Neural progenitor cell (in vitro differentiated cells): ENCODE measurements at places on chromosomes 12 and 14.
A peak's percentile ranks its signal among the peaks of the same experiment; 100 is the strongest.

DNA sequence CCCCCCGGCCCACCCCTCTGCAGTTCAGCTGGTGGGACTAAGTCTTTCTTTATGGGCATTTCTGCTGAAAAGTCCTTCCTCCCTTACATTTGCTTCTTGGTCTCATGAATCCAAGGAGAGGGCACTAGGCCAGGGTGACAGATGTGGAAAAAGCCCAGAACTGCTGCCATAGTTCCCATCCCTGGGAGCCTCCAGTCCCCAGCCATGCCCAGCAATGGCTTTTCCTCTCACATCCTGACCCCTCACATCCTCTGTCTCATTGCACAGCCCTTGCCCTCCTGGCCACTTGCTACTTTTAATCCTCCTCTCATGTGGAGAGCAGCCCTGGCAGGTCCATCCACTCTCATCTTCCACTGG lies 122.5 kb downstream of the ZFP36L1 start:
- DNase-seq, result no peak

GRCh38 chr12:75236206-75236605 lies 26.6 kb upstream of the KCNC2 start:
- no peak for DNase-seq

DNA sequence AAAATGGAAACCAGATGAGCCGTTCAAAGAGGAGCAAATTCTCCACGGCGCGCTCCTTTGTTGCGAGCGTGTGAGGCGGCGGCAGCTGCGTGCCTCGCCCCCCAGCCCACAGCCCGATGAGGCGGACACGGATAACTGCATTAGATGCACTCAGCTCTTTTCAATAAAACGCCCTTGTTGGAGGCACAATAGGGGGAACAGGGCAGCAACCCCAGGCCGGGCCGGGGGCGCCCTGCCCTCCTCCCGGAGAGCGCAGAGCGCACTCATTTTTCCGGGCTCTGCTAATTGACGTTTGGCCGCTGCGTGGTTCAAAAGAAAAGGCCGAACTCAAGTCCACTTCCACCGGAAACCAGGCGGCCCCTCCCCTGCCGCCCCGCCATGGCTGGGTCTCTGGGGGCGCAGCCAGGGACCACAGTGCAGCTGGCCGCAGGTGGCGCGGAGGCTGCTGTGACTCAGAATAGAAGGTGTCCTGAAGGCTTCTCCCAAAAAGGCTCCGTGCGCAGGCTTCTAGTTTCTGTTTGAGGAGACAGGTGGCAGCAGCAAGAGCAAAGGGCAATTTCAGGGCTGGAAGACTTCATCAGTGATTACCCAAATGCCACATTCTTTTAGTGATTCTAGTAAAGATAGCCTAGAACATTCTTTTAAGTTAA lies 29.0 kb upstream of the SMOC1 start:
- peak; percentile 27 for DNase-seq

DNA sequence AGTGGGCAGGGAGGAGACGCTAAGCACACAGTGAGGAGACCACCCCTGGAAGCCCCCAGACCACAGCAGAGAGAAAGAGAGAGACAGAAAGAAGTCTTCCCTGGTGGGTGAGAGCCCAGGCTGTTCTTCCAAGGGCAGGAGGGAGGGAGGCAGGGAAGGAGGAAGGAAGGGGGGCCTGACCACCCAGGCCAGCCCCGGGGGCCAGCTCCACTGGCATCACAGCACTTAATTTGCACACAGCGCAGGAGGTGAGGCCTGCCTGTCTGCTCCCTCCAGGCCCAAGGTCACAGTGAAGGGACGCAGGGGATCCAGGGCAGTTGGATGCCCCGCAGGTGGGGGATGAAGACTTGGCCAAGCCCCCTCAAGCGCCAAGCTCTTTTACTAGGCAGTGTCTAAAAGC lies 141.9 kb upstream of the C14orf180 start:
- DNase-seq, result no peak

DNA sequence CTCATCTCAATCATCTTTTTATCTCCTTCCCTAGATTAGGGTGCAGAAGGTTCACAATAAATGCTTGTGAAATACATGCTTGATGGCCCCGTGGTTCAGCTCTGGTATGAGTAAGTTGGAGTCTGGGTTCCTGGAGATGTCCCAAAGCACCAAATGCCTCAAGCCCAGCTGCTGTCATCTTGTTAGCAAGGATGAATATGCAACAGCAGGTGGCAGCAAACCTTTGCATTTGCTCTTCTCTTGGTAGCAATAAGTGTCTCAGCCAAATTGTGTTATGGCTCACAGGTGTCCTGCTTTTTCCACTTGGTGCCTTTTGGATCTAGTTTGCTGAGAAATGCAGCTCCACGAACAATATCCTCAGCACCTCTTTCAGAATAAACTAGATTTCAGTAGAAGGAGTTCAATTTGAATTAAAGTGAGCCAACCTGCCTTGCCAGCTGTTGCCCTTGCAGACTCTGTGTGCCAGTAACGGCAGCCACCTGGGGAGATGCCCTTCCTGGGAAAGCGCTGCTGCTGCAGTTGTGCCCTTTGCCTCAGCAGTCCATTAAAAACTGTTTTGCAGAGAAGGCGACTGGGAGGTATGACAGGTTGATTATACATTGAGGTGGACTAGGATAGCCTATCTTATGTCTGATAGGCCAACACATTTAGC lies 417.3 kb downstream of the SNAPC1 start:
- peak; percentile 87 for DNase-seq

DNA sequence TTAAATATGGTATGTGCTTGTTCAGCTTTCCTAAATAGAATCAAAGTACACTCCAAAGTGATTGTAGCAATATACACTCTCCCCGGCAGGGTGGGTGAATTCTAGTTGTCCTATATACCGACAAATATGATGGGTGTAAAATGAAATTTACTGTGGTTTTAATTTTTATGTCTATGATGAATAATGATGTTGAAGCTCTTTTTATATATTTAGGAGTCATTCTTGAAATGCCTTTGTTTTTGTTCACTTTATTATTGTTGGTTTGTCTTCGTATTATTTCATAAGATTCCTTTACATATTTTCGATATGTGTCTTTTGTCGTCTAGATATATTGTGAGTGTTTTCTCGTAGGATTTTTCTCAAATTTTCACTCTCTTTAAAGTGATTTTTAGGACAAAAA lies 105.7 kb downstream of the PDE3A start:
- no peak for DNase-seq

DNA sequence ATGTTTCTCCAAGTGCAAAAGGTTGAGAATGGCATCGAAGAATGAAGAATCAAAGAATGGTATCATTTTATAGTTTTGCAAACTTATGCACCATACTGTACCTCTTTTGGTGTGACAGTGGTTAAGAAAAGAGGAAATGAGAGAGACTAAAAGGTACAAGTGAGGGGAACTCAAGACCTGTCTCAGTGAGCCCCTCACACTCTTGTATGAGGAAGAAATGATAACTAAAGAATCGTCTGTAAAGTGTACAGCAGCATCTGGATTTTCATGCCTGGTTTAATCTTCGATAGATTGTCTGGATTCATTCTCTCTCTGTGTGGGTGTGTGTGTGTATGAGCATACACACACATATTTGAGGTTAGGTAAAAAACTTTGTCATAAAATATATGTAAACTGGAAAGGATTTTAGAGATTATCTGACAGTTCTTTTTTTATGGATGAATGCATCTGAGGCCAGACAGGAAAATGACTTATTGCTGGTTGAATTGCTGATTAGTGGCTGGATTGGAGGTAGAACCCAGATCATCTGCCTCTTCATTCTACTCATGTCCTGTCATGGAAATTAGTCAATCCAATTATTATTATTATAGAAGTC lies 16.0 kb upstream of the SLC38A2 start:
- no peak for DNase-seq

DNA sequence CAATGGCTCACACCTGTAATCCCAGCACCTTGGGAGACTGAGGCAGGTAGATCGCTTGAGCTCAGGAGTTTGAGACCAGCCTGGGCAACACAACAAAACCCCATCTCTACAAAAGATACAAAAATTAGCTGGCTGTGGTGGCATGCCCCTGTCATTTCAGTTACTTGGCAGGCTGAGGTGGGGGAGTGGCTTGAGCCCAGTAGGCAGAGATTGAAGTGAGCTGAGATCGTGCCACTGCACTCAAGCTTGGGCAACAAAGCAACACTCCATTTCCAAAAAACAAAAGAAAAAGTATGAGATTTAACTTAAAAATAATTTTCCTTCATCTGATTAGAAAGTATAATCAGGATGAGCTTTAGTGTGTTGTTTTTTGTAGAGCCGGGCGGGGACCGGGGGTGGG lies 47.9 kb upstream of the BCAT1 start:
- DNase-seq, result no peak

GRCh38 chr12:89247967-89248366 lies 104.3 kb downstream of the DUSP6 start:
- no peak for DNase-seq

GRCh38 chr12:47813511-47814196 lies 6.0 kb downstream of the HDAC7 start:
- DNase-seq, result peak; percentile 53

DNA sequence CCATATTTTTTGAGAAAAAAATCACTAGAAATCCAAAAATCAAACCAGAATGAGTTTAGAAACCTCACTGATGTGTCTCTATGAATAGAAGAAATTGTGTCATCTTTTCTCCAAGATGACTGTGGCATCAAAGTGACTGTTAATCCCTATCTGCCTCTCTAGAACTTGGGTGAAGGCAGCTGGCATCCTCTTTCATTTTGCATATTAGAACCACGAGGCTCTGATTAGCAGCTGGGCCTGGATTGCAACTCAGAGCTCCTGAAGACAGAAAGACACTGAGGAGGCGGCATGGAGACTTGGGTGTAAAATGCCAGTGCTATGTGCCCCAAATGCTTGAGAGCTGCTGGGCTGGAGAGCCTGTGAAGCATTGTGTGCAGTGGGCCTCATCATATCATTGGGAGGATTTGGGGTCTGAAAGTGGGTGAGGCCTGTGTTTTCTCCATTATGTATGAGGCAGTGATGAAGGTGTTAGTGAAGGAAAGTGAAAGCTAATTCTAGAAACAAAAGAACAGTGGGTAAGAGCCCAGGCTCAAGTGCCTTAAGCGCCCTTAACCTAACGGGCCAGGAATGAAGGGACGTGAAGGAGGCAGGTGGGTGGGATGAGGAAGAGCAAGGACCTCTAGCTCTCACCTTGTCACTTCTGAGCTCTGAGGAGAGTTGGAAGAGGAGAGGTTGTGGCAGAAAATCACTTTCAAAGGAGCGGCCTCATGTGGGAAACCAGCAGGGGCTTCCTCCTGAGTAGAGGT lies 26.2 kb downstream of the NKX2-8 start:
- no peak for DNase-seq

DNA sequence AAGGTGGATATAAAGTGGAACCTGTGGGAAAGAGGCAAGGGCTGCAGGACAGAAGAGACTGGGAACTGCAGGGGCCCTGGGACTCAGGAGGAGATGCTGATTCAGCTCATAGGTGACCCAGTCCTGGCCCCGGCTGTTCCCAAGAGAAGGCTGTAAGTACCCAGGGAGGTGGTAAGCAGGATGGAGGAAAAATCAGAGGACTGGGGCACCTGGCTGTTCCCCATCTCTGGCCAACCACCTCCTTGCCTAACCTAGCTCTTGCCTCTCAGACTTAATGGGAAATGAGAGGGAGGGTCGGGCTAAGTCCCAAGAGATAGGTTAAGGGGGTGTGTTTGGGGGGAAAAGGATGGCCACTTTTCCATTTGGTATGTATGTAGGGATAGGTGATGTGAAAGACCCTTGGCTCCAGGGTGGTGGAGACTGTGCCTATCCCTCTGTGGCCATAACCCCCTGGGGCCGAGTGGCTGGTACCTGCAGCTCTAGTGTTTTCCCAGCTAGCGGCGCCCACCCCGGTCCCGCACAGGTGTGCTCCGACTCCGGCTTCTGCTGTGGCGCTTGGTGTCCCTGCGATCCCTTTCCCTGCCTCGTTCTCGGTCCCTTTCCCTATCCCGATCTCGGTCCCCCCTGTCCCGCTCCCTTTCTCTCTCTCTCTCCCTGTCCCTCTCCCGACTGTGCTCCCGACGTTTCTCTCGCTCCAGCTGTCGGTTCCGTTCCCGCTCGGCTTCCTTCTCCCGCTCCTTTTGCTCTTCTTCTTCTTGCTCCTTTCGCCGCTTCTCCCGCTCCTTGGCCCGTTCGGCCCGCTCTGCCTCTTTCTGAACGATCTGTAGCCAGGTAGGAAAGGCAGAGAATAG lies 1.6 kb upstream of the CDH24 start:
- DNase-seq, result no peak

DNA sequence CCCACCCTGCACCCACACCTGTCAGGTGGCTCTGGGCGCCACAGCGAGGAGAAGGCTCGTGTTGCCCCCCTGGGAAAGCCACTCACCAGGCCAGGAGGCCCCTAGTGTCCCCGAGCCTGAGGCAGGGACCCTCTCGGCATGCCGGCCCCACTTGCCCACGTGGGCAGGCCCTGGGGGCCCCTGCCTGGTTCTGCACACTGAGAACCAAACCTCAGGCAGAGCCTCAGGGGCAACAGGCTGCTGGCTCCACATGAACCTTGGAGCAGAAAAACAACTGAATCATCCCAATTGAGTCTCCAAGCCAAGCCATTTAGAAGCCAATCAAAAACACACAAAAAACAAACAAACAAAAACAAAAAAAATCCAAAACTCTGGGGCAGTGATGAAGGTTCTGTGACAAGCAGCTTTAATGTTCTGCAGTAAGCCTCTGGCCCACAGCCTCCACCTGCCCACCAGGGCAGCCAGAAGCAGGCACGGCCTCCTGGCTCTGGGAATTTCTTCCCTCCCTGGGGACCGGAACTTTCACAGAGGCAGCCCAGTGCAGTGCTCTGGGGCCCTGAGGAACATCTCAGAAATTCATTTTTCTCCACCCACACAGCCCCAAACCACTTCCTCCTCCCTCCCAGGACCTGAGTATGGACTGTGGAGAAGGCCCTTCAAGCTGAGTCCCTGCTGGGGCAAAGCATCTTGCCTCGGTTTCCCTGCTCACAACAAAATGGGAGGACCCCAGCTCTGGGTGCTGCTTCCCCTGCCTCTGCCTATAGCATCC lies 90.2 kb downstream of the CHGA start:
- DNase-seq, result no peak
